ENCODE measurements at places on chromosomes 1 and 21.

- peak; percentile 89 for DNase-seq
These were observed at the start of gene S100A13 for GRCh38 chr1:153626904-153627714. Gene S100A13, minus strand, starts transcription at chr1:153627505. Its CDS starts 1,033 bp downstream, at chr1:153626472.

- DNase-seq: no peak
These were observed 39.5 kb upstream of the CR2 start for GRCh38 chr1:207414606-207415108.

GRCh38 chr21:37711286-37711829 is 204.9 kb downstream of the KCNJ6 start:
- no peak for DNase-seq

GRCh38 chr1:8152731-8153702 is 126.9 kb upstream of the ERRFI1 start:
- no peak for DNase-seq

GRCh38 chr1:82273816-82274215 is 473.1 kb downstream of the ADGRL2 start:
- DNase-seq: no peak

Measured in upper lobe of right lung (tissue), 1 donor.